Astrocyte of the spinal cord (primary cell): ENCODE measurements at places on chromosomes 11 and 22.

GRCh38 chr11:110818032-110818687 lies 105.9 kb upstream of the ARHGAP20 start:
- peak; percentile 71 for DNase-seq

- peak; percentile 37 for DNase-seq
Measured at GRCh38 chr11:69253028-69253427, 40.9 kb upstream of the MYEOV start.

GRCh38 chr22:39130152-39130704 lies 22.3 kb downstream of the CBX7 start:
- no peak for DNase-seq

GRCh38 chr11:64610596-64610995 lies 19.6 kb downstream of the SLC22A12 start:
- no peak for DNase-seq

- DNase-seq = no peak
Measured at GRCh38 chr11:83355391-83355790, 69.2 kb upstream of the CCDC90B start.

GRCh38 chr22:26894766-26895485 lies 237.5 kb downstream of the MIAT start:
- DNase-seq = peak; percentile 95

DNA sequence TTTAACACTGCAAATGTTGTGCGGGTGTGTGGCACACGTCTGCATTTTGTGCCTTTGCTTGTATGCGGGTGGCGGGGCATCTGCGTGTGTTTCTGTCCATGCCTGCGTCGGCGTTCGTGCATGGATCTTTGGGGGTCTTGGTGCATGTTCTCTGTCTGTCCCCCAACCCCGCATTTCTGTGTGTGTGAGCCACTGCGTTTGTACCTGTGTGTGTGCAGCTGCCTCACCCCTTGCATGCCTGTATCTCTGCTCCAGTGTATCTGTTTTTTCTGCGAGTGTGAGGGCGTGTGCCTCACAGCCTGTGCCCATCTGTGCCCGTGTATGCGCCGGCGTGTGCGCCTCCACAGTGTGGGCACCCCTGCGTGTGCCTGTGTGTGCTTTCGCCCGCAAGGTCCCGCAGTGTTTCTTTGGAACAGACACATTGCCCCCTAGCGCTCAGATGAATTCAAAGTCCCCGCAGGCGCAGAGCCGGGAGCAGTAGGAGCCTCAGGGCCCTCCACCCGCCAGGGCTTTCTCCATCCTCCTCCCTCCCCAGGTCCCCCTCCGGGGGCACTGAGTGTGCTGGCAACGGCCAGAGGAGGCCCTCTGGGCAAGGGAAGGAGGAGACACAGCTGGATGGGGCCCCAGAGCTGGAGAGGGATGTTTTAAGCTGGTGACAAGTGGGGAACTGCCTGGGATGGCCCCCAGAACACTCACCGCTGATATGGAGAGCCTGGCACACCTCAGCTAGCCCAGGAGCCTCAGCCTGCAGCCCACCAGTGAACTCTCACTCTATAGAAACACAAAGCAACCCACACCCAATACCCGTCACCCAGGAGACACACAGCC lies 3.1 kb upstream of the MN1 start:
- peak; percentile 65 for DNase-seq

DNA sequence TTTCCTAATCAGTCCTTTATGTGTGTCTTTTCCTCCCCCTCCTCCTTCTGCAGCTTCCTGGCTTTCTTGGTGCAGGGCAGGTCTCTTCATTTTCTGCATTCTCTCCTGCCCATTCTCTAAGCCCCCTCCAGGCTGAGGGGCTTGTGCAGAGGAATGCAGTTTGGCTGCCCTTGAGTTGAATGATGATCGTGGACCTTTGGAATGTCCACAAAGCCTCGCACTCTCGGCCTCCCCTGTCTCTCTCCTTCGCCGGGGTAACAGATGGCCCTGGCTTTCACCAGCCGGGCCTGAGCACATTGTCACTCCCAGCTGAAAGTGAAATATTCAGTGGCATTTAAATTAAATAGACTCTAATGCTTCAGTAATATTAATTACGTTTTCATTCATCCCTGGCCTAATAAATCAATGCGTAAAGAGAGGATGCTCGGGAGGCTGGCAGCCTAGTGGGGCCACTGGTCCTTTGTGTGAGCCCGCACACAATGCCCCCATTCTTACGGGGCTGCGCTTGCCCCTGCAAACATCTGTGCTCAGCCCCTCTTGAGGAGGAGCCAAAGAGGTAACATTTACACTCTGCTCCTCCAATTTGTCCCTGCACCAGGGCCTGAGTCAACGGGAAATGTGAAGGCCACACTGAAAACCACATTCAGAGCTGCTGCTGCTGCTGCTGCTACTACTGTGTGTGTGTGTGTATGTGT lies 64.9 kb upstream of the PAX6 start:
- DNase-seq = no peak

DNA sequence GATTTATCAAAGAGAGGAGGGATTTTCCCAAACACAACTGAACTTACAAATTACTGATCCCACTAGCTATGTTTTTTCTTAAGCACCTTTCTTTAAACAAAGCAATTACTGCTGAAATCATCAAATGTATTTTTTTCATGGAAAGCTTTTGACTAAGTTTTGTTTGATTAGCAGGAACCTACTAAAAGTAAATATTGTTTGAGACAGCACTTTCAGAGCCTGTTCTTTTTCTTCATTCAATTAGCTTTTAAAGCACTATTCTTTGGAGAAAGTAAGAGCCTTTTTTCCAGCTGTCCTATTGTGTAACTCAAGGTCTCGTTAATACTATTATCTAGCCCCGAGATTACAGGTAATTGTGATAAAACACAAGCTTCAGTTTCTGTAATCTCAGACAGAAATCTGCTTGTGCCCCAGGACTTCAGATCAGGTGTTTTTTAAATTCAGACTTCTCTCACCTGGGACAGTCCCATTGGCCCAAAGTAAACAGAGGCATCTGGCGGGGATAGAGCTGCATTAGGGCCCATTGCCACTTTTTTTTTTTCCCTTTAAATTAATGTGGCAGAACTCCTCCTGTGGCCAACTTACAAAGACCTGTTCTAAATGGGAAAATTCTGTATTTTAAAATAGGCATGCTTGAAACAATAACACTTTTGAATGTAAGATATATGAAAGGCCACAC lies 11.0 kb downstream of the CSTPP1 start:
- no peak for DNase-seq

DNA sequence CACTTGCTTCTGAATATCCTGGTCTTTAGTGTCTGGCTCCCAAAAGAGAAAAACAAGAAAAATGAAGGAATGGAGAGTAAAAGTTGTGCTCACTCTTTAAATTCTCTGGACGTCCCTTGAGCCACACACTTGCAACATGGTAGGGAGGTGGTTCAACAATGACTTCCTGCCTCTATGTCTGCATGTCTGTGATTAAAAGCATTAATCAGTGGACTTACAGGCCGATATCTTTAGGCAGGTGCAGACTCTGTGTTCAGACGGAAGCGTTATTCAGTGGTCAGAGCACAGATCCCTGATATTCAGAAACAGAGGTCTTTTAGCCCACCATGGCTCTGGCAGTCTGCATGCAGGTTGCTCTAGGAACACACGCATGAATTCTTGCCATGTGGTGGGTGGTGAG lies 1920.0 kb upstream of the RAG2 start:
- DNase-seq = no peak

DNA sequence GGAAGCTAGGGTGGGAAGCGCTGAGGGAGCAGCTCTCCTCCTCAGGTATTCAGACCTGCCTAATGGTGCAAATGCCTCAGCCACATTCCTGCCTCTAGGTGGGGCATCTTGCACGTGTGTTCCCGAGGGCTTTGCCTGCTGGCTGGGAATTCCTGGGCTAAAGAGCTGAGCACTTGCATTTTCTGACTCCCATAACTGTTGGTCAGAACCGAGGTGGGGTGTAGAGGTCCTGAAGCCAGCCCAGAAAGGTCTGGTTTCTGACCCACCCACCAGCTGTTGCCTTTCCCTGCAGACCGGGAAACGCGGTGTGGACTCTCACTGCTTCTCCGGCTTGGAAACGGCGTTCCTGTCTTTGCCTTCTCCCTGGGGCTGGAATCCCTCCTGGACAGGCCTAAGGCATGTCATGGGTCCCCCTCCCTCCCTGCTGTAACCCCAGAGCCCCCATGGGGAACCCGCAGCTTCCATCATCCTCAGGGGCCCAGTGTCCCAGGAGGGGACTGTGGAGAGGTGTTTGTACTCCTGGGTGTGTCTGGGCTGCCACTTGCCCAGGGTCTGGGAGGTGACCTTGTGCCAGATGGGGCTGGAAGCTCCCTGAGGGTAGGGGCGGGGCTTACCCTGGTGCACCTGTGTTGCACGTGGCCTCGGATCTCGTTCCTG lies 24.0 kb upstream of the SMIM38 start:
- DNase-seq = peak; percentile 68

DNA sequence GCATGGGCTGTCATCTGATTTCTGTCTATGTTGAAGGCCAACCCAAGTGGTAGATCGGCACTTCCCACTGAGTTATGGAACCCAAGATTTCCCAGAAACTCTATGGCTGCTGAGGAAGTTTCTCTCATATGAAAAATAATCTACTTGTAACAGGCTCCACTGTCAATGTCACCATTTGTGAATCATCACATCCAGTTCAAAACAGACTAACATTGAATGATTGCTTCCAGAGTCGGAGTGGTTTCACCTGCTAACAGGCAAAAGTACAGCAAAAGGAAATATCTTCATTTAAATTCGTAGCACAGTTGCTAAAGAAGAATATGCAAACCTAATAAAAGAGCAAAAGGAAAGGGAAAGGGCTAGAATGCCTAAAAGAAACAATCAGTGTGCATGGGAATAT lies 12.8 kb downstream of the WT1 start:
- no peak for DNase-seq

DNA sequence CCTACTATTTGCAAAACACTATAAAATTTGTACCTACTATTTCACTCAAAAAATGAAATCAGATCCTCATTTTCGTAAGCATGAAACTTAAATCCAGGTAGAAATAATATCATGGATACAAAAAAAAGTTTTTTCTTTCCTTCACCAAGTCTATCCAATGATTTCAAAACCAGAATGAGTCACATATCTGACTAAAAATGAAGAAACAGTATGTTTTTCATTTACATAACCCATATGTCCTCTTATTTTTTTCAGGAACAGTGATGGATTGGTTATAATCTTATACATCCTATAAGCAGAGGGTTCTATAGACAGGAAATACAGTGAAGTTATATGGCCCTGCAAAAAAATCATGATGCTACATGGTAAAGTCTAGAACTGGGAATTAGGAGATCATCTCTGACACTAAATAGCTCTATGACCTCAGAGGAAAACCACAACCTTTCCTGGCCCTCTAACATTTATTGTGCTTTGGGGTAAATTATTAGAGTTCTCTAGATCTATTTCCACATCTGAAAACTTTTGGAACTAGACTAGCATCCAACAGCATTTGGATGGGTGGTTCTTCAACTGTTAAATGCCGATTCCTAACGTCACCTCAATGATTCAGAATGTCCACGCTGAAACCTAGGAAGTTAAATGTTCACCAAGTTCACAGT lies 10.9 kb downstream of the MTMR2 start:
- DNase-seq = peak; percentile 61

DNA sequence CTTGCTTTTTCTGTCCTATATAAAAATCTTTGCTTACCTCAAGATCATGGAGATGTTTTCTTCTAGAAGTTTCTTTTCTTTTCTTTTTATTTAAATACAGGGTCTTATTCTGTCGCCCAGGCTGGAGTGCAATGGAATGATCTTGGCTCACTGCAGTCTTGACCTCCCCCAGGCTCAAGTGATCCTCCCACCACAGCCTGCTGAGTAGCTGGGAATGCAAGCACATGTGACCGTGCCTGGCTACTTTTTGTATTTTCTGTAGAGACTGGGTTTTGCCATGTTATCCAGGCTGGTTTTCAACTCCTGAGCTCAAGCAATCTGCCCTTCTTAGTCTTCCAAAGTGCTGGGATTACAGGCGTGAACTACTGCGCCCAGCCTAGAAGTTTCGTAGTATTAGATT lies 45.3 kb downstream of the USP35 start:
- no peak for DNase-seq

GRCh38 chr11:129738242-129738641 lies 77.4 kb upstream of the TMEM45B start:
- no peak for DNase-seq

DNA sequence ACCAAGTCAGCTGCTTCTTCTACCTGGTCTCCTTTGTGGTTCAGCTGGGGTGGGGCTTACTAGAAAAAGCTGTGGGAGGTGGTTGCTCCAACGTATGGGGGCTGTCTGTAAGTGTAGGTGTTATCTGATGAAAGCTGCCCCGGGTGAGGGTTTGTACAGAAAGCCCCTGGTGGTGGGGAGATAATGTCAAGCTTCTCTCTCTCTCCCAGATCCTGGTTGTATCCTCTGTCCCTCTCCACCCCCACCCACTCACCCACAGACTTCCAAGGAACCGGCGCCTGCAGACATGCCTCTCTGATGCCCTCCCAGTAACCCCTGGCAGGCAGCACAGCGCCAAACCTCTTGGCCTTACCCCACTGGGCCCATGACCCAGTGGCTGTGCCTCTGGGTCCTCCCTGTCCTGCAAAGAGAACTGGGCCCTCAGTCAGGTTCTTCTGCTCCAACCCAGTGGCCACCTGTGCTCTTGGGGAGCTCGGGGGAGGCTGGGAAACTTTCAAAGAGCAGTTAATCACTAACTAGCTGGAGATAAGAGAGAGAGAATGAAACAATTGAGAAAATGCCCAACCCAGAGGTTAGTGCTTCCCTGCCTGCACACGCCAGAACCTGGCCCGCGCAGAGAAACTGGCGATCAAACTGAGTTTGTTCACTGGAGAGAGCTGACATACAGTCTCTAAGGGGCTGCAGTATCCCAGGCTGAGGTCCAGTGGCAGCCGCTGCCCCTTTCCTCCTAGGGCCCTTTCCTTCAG lies 20.4 kb upstream of the EHF start:
- no peak for DNase-seq

GRCh38 chr11:68040957-68041591 lies 2.2 kb downstream of the TCIRG1 start:
- DNase-seq = no peak

GRCh38 chr11:32809313-32809712 lies 14.9 kb upstream of the CCDC73 start:
- peak; percentile 77 for DNase-seq

DNA sequence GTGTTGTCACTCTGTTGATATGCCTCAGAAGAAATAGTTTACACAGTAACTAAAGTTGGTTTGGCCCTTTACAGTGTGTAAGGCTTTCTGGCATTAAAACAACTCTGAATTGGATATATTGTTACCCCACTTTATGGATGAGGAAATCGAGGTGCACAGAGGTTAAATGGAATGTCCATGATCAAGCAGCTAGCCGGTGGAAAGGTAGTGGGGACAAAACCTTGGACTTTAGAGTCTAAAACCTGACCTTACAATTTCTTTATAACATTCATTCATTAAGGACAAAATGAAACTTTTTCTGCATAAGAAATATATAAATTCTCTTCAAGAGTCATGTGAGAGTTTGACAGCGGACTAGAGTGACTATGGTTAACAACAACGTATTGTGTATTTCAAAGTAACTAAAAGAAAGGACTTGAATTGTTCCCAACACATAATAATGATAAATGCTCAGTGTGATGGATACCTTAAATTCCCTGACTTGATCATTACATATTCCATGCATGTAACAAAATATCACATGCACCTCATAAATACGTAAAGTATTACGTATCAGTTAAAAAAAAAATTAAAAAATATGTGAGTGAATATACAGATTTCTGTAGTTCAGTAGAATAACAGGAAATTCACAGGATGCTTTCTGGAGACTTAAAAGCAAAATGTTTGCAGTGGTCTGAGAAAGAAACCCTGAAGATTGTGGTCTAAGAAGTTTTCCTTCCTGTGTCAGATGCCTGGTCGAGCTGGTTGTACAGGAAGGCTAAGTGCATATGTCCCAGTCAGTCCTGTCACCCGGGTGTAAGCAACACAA lies 51.0 kb downstream of the TEAD1 start:
- DNase-seq = peak; percentile 45
